ENCODE measurements at places on chromosomes 13 and 19.

GRCh38 chr19:55209693-55210472 is 582 bp upstream of the PTPRH start:
- DNase-seq: no peak

DNA sequence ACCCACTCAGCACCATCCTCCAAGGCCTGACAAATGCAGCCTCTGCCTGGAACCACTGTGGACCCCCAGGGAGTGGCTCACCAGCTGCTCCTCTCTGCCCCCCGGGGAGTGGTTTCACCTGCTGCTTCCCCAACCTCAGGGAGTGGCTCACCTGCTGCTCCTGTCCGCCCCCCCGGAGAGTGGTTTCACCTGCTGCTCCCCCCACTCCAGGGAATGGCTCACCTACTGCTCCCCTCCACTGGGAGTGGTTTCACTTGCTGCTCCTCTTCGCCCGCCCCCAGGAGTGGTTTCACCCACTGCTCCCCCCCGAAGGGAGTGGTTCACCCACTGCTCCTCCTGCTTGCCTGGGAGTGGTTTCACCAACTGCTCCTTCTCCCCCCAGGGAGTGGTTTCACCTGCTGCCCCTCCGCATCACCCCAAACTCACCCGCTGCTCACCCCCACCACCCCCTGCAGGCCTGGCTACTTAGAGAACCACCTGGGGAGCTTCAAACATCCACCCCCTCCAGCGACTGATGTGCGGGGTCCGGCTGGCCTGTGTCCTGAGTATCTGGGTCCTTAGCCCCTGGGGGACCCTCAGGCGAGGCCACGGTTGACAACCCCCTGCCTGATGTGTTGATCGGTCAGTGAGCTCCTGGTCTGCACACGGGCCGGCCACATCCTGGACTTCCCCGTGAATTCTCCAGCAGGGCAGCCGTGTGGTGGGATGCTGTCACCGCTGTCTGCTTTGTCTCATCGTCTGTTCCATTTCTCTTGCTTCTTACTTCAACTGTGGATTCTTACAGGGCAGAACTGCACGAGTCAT is 14.6 kb upstream of the TMEM255B start:
- DNase-seq: no peak

GRCh38 chr13:39159846-39160370 is 121.7 kb downstream of the NHLRC3 start:
- DNase-seq: no peak

DNA sequence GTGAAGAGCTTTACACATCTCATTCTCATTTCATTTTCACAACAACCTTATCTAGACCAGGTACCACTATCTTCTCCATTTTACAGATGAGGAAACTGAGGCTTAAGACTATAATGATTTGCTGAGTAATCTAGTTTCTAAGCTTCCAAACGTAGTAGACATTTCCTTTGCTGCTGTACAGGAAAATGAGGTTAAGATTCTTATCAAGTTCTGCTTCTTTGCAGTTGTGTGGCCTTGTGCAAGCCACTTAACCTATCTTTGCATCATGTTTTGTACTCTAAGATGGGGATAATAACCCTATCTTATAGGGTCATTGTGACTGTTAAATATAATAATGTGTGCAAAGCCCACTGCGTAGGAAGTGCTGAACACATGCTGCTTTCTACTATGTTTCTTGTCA is 307.9 kb downstream of the HS6ST3 start:
- DNase-seq: no peak

- DNase-seq: no peak
Measured at GRCh38 chr13:76632401-76633044, 253.7 kb downstream of the KCTD12 start.

DNA sequence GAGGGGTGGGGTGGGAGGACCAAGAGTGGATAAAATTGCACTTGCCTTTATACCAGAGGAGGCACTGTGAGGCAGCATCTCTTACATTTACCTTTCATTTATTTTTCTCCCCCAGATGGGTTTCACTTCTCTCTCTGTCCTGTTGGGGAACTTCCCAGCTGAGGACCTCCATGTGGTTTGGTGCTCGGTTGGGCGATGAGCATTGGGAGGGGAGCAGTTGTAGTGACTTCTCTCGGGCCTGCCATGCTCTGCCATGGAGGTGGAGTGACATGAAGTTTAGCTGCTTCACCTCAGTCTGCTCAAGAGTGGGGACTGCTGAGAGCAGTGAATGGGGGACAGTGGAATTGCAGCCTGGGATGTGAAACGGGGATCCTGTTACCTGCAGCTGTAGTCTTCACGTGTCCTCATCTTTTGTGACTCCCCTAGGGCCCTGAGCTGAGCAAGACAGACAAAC is 23.1 kb upstream of the CXCL17 start:
- DNase-seq: no peak

- no peak for DNase-seq
Measured at GRCh38 chr19:628168-628567, 5.2 kb downstream of the POLRMT start.

GRCh38 chr19:51131780-51132680 is 7.3 kb downstream of the SIGLEC9 start:
- DNase-seq: no peak

DNA sequence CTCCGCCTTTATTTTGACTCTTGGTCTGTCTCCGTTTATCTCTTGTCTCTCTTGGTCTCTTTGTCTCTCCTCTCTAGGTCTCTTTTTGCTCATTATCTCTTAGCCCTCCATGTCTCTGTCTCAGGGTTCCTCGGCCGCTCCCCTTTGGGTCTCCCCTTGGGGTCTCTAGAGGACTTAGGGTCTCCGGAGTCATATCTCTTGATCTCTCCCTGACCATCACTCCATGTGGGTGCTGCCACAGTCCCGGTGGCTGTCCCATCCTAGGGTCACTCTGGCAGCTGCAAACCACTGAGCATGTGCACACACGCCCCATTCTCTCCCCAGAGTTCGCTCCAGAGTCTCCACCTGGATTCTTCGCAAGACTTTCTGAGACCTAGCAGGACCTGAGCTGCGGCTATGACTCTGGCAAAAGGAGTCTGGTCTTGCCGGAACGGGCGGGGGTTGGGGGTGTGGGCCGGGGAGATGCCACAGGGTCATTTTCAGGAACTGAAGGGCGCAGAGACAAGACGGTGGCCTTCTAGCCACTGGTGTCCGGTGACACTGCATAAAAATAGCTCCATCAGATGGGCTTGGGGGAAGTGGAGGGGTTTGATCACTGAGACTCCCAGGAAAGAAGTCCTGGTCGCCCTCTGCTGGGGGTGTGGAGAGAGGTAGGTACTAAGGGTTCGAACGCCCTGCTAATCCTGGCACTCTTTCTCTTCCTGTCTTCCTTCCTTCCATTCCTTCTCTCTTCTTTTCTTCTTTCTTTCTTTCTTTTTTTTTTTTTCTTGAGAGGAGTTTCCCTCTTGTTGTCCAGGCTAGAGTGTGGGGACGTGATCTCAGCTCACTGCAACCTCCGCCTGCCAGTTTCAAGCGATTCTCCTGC is 1.2 kb upstream of the KCNA7 start:
- no peak for DNase-seq

GRCh38 chr19:28881616-28882015 is 331.3 kb downstream of the UQCRFS1 start:
- DNase-seq: no peak

GRCh38 chr19:18941628-18942354 is 774 bp upstream of the HOMER3 start:
- no peak for DNase-seq

DNA sequence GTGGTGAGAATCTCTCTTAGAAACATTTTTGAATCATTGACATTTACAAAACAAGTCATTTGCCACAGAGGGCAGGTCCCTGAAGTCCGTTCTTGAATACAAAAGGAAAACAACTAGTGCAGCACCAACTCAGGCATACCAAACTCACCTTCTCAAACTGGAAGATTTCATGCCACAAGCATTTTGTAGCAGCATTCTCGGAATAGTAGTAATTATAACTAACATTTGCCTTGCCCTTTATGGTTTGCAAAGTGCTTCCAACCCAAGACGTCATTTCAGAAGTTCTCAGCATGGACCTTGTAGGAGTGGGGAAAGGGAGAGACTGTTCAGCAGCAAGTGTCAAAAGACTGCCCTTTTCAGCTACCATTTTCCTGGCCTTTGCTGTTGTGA is 344.6 kb downstream of the RFC3 start:
- DNase-seq: no peak

DNA sequence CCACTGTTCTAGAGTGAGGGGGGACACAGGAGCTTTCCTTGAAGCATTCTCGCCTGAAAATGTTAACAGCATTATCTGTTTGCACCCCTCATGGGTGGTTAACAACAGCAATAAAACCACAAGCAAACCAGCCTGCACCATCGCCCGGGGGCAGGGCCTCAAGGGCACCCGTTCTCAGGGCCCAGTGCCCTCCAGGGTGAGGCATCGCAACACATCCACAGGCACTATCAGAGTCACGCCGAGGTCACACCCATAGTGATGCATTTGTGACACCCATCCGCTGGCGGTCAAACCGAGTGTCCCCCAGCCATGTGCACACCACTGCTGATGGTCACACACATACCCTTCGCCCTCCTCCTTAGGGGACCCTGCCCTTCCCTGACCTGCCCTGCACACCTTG is 4.6 kb downstream of the FUT5 start:
- no peak for DNase-seq

DNA sequence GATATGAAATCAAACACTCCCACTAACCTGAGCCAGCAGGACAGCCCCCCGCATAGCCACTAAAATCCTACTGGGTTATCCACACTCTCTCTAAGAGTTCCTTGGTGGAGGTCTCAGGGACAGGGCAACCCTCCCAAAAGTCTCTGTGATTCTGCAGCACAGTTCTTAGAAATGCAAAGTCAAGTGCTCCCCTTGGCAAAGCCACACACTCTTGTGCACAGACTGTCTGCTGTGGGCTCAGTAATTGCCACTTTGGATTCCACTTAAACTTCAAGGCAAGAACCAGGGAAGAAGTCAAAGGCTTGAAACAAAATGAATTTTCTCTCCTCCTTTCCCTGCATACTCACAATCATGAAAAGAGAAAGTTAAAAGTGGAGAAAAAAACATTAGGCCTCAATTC is 61.5 kb downstream of the DOCK9 start:
- DNase-seq: no peak

- no peak for DNase-seq
Measured at GRCh38 chr19:798415-799075, 1.3 kb downstream of the PTBP1 start.

- DNase-seq: no peak
Measured at GRCh38 chr13:78032132-78032531, 113.5 kb upstream of the EDNRB start.

DNA sequence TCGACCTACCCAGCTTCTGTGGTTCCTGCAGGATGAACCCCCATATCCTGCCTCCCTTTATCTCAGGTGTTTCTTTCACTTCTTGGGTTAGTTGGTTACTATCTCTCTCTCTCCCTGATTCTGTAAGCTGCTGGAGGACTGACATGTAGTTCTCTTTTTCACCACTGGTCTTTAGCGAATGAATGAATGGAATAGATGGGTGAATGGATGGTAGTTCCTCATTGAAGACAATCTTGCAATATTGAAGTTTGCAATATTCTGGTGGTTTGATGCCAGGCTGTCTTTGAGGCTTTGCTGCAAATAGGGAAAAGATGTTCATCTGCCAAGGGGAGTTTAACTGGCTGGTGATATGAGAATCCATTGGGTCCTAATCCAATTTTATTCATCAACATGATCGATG is 120.2 kb downstream of the UBL3 start:
- no peak for DNase-seq

GRCh38 chr13:113900646-113901045 is 36.8 kb upstream of the GAS6 start:
- DNase-seq: no peak

GRCh38 chr13:59203855-59204254 is 959.9 kb downstream of the DIAPH3 start:
- DNase-seq: no peak

DNA sequence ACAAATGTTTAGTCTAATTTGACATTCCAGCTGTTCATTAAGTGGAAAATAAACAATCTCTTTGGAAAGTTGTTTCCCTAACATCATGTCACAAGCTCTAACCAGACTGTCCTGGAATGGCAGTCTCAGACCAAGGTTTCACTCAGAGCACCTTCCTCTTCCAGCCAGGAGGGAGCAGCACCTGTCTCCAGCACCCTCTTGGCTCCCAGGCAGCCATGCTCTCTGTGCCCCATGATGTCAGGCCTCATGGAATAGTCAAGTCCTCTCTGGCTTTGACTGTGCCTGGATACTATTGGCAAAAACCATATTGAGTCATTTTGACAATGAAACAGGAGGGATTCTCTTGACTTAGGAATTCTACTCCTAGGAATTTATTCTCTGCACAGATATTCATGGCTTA is 171.4 kb downstream of the OXGR1 start:
- no peak for DNase-seq

DNA sequence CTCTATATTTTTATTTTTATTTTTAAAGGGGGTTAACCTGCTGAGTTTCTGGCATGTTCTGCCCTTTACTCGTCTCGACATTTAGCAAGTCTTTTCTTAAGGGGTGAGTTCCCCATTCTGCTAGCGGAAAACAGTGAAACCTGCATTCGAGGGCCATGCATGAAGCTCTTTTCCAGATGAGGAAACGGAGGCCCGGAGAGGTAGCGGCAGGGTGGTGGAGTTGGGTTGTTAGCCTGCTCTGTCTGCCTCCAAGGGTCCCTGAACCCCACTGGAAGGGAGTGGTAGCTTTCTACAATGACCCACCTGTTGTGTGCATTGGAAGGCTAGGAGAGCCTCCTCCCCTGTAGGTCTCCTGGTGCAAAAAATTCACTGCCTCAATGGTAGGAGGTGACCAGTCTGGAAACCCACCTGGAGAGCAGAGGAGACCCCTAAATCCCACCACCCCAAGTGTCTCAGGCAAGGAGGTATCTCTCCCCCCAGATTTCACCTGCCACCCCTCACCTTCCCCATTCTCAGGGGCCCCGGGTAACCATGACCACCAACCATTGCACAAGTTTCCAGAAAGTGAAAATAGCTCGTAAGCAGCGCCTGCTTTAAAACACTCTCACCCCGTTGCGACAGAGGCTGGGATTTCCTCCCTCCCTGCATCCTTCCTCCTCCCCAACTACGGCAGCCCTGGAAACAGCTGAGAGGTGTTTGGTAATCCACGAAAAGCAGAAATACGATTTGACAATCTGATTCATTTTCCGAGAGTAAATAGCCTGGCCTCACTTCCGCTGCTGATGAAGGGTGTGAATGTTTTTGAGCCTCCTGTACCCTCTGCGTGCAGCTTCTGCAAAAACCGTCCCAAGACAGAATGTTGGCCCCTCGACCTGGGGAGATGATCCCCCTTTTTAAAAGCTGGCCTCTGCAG is 3.5 kb downstream of the KLF2 start:
- peak; percentile 36 for DNase-seq

GRCh38 chr13:20553311-20553710 is 13.6 kb upstream of the IFT88 start:
- DNase-seq: peak; percentile 72

- no peak for DNase-seq
Measured at GRCh38 chr19:50693064-50693975, 26.3 kb downstream of the SHANK1 start.

DNA sequence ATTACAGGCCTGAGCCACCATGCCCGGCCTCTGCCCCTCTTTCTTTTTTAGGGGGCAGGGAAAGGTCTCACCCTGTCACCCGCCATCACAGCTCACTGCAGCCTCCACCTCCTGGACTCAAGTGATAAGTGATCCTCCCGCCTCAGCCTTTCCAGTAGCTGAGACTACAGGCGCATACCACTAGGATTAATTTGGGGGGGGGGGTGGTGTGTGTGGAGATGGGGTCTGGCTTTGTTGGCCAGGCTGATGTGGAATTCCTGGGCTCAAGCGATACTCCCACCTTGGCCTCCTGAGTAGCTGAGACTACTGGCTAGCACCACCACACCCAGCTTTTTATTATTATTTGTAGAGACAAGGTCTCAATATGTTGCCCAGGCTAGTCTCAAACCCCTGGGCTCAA is 4.2 kb downstream of the APOE start:
- no peak for DNase-seq

- DNase-seq: no peak
Measured at GRCh38 chr13:84985860-84986259, 813.4 kb downstream of the SLITRK6 start.

- no peak for DNase-seq
Measured at GRCh38 chr19:30047432-30047831, 105.4 kb downstream of the URI1 start.
